ENCODE measurements at places on chromosomes 12 and 14. TPM values are rescaled to one million over a fixed set of nuclear protein-coding genes. Genes with fewer than 3 reads are reported as not detected.

MYRFL gene
- not detected for total RNA-seq

PPP4R4 gene
- 0.27 TPM for total RNA-seq

TCL1B gene
- total RNA-seq, result not detected

PCNX4 gene
- total RNA-seq, result 26.7 TPM

KCNJ8 gene
- total RNA-seq, result 8.1 TPM

ANAPC7 gene
- 66.9 TPM for total RNA-seq

GTF2A1 gene
- total RNA-seq, result 21.4 TPM

SMCO2 gene
- total RNA-seq, result not detected

GLS2 gene
- not detected for total RNA-seq

DNA sequence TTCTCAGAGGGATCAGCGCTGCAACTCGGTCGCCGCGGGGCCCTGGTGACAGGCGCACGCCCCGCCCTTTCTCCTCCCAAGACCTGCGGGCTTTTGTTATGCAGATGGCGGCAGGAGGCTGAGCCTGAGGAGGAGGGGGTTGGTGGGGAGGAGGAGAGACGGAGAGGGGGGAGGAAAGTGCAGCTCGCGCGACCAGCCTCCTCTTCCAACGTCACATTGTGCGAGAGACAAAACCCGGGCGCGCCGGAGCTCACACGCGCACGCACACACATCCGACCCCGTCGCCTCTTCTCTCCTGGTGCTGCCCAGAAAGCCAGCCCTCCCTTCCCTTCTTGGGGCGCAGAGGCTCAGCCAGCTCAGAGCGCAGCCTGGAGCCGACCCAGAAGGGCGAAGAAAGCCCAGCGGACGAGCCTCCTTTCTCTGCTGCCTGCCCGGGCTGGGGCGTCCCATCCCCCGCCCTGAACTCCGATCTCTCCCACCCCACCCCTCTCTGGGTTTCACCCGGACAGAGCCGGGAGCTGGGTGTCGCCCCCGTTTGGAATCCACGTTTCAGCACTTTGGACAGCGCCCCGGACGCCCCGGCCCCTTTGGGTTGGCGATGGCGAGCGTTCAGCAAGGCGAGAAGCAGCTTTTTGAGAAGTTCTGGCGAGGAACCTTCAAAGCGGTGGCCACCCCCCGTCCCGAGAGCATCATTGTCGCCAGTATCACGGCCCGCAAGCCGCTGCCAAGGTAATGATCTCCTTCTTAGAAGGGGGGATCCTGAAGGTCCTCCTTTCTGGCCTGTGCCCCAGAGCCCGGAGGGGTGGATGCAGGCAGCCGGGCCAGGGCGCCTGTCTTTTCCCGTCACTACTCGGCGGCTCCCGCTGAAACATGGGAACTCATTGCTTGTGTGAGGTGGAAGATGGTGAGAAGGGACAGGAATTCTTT lies at the start of gene SRRM4:
Gene SRRM4 (plus strand): TSS at position 257 of the 927 bp plus-strand sequence. CDS start 342 bp downstream, at position 599.
- H3K27ac ChIP-seq, result no peak within 1 kb of the TSS
- DNase-seq, result no peak
- no peaks in the 10 kb centered on the region for H3K4me1 ChIP-seq
- H3K36me3 ChIP-seq, result no peaks in the 10 kb centered on the region
- H3K27me3 ChIP-seq, result no peaks in the 10 kb centered on the region

GRCh38 chr12:91681751-91682150 lies 463.9 kb downstream of the BTG1 start:
- no peaks in the 10 kb centered on the region for H3K27me3 ChIP-seq
- DNase-seq, result no peak
- H3K4me3 ChIP-seq, result no peak overlapping the region
- no peak overlapping the region for H3K27ac ChIP-seq
- no peaks in the 10 kb centered on the region for H3K4me1 ChIP-seq

GRCh38 chr12:98509063-98509462 lies 6.3 kb upstream of the TMPO start:
- no peak overlapping the region for H3K4me3 ChIP-seq
- DNase-seq, result no peak
- no peaks in the 10 kb centered on the region for H3K27me3 ChIP-seq
- no peaks in the 10 kb centered on the region for H3K36me3 ChIP-seq

GRCh38 chr12:115813256-115813655 lies 464.2 kb downstream of the MED13L start:
- no peak for DNase-seq
- no peaks in the 10 kb centered on the region for H3K27me3 ChIP-seq
- no peaks in the 10 kb centered on the region for H3K36me3 ChIP-seq
- no peaks in the 10 kb centered on the region for H3K4me1 ChIP-seq
- H3K4me3 ChIP-seq, result no peak overlapping the region

- no peak for DNase-seq
- H3K4me3 ChIP-seq, result no peak overlapping the region
- H3K36me3 ChIP-seq, result no peaks in the 10 kb centered on the region
These were observed 151.9 kb upstream of the ABCD2 start for GRCh38 chr12:39771456-39771855.

- no peak for DNase-seq
- peak overlapping the region; percentile 14 for H3K27ac ChIP-seq
- no peaks in the 10 kb centered on the region for H3K27me3 ChIP-seq
- peaks cover 12% of the 10 kb centered on the region for H3K4me1 ChIP-seq
- H3K4me3 ChIP-seq, result no peak overlapping the region
- no peaks in the 10 kb centered on the region for H3K36me3 ChIP-seq
These were observed 256.2 kb downstream of the AEBP2 start for GRCh38 chr12:19695244-19696098.

GRCh38 chr12:62785941-62786559 lies 148.9 kb downstream of the PPM1H start:
- no peaks in the 10 kb centered on the region for H3K36me3 ChIP-seq
- no peak overlapping the region for H3K4me3 ChIP-seq
- peaks cover 10% of the 10 kb centered on the region for H3K4me1 ChIP-seq
- peak overlapping the region; percentile 11 for H3K27ac ChIP-seq

DNA sequence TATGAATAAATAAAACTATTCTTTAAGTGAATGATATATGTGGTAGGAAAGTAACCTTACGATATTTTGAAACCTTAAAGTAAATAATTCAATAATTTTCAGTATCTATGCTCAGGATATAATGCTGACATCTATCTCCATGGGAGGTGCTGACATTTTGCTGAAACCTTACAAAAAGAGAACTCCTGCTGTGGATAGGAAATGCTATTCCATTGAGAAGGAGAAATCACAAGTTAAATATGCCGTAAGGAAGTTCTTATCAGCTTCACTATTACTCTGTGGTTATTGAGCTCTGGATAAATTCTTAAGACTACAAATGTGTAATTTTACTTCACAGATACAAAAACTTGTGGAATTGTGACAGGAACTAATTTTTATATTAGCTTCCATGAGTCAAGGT lies 722.1 kb downstream of the TMTC2 start:
- H3K4me1 ChIP-seq, result no peaks in the 10 kb centered on the region
- H3K27me3 ChIP-seq, result no peaks in the 10 kb centered on the region
- H3K36me3 ChIP-seq, result no peaks in the 10 kb centered on the region
- no peak overlapping the region for H3K27ac ChIP-seq
- DNase-seq, result no peak
- H3K4me3 ChIP-seq, result no peak overlapping the region

GRCh38 chr14:32304296-32304695 lies 24.8 kb upstream of the AKAP6 start:
- DNase-seq, result no peak
- H3K27ac ChIP-seq, result no peak overlapping the region
- H3K4me3 ChIP-seq, result no peak overlapping the region
- no peaks in the 10 kb centered on the region for H3K4me1 ChIP-seq

DNA sequence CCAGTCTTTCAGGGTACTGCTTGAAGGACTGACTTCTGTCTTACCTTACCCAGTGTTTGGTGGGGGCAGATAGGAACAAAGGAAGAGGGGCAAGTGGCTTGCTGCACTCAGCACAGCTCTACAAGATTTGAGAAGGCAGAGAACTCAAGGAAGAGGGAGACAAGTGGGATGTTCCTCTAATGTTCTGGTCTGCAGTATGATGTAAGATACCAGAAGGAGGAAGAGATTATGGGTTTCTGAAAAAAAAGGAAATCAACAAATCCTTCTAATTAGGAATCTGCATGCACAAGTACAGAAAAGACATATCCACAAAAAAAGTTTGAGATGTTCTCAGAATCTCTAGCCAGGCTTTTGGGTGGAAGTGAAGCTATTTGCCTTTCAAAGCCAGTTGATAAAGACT lies 37.1 kb downstream of the USP15 start:
- DNase-seq, result no peak
- H3K27me3 ChIP-seq, result no peaks in the 10 kb centered on the region
- peaks cover 6% of the 10 kb centered on the region for H3K4me1 ChIP-seq
- peaks cover 8% of the 10 kb centered on the region for H3K36me3 ChIP-seq
- no peak overlapping the region for H3K4me3 ChIP-seq

GRCh38 chr12:85356596-85357385 lies 76.8 kb downstream of the ALX1 start:
- no peak overlapping the region for H3K27ac ChIP-seq
- H3K36me3 ChIP-seq, result no peaks in the 10 kb centered on the region
- H3K4me3 ChIP-seq, result no peak overlapping the region
- DNase-seq, result no peak

DNA sequence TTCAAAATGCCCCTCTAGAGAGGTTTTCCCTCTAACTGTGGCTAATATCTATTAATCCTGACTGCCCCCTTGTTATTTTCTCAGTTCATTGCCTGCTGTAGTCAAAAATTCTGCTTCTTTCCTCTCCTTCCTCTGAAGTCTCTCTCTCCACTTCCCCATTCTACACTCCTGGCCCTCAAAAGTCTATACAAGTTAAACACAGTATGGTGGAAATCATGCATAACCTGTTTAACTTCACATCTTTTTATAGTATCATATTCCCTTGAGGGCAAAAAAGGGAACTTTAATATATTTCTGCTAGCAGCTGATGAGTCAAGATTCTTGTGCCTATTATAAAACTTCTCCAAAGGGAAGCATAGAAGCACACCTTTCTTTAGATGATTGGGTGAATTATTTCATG lies 16.7 kb downstream of the GRIP1 start:
- no peak overlapping the region for H3K27ac ChIP-seq
- H3K27me3 ChIP-seq, result no peaks in the 10 kb centered on the region
- H3K4me1 ChIP-seq, result peaks cover 3% of the 10 kb centered on the region
- no peak for DNase-seq
- H3K4me3 ChIP-seq, result no peak overlapping the region

GRCh38 chr12:5745251-5745888 lies 199.7 kb downstream of the ANO2 start:
- peak; percentile 26 for DNase-seq
- no peak overlapping the region for H3K4me3 ChIP-seq
- no peaks in the 10 kb centered on the region for H3K27me3 ChIP-seq
- H3K4me1 ChIP-seq, result no peaks in the 10 kb centered on the region
- H3K36me3 ChIP-seq, result no peaks in the 10 kb centered on the region
- no peak overlapping the region for H3K27ac ChIP-seq

GRCh38 chr14:68741839-68742470 lies 50.9 kb downstream of the ZFP36L1 start:
- no peak overlapping the region for H3K27ac ChIP-seq
- no peaks in the 10 kb centered on the region for H3K36me3 ChIP-seq
- DNase-seq, result no peak

GRCh38 chr12:107992870-107993451 lies 136.1 kb upstream of the WSCD2 start:
- H3K4me3 ChIP-seq, result no peak overlapping the region
- no peaks in the 10 kb centered on the region for H3K4me1 ChIP-seq
- H3K27me3 ChIP-seq, result no peaks in the 10 kb centered on the region
- no peaks in the 10 kb centered on the region for H3K36me3 ChIP-seq

DNA sequence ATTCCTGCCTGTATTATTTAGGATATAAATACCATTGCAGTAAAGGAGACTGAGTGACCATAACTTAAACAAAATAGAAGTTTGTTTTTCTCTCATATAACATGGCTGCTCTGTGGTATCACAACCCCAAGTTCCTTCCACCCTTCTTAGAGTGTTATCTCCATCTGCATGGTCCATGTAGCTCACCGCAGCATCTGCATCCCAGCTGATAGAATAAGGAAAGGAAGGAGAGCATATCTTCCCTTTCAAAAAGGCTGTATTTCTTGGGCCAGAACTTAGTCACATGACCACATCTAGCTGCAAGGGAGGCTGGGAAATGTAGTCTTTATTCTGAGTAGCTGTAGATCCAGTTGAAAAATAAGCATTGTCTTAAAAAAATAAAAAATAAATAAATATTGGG lies 184.8 kb upstream of the NUDT4 start:
- DNase-seq, result no peak
- H3K36me3 ChIP-seq, result no peaks in the 10 kb centered on the region
- no peak overlapping the region for H3K4me3 ChIP-seq
- no peaks in the 10 kb centered on the region for H3K27me3 ChIP-seq

GRCh38 chr12:72077111-72077820 lies 138.6 kb downstream of the TPH2 start:
- no peaks in the 10 kb centered on the region for H3K27me3 ChIP-seq
- no peak overlapping the region for H3K4me3 ChIP-seq
- no peak for DNase-seq
- H3K36me3 ChIP-seq, result no peaks in the 10 kb centered on the region
- no peak overlapping the region for H3K27ac ChIP-seq

DNA sequence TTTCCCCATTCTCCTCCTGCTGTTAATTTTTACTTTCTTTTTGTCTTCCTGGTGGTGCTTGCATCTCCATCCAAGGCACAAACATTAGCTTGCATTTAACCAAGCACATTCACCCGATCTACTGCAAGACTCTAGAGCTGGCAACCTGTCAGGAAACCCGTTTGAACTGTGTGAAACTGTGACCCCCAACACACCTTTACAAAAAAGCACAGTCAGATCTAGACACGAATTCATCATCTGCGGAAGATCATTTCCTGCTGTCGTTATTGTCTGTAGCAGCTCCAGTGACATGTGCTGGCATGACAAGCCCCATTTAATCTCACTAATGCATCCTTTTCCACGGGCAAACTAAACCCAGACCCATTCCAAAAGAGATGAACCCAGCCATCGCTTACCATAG lies 340.5 kb downstream of the VRK1 start:
- H3K36me3 ChIP-seq, result no peaks in the 10 kb centered on the region
- no peak for DNase-seq
- H3K4me1 ChIP-seq, result no peaks in the 10 kb centered on the region
- H3K4me3 ChIP-seq, result no peak overlapping the region

DNA sequence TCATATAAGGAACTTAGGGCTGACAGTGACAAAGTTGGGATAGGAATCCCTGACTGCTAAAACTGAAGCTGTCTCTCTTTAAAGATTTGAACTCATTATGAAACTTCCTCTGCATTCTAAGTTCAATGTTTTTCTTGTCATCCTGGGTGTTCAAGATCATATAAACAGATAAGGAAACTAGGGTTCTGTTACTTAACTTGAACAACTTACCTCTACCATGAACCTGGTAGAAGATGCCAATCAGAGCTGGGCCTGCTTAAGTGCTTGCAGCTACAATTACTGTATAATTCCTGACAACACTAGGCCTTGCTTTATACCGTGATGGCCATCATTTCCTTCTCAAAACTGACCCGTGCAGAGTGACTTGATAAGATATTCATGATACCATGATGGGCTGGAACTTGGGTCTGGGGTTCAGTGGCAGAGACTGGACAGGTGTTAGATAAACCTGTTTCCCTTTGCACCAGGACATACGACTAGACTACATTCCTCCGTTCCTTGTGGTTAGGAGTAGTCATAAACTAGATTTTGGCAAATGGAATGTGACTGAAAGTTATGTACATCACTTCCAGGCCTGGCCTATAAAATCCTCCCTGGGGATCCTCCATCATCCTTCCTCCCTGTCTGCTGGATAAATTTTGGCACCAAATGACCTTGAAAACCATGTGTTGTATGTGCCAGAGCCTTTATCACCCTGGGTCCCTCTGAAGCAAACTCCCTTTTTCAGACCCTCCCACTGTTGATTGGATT lies 172.2 kb upstream of the PRICKLE1 start:
- H3K4me1 ChIP-seq, result no peaks in the 10 kb centered on the region
- H3K36me3 ChIP-seq, result no peaks in the 10 kb centered on the region
- DNase-seq, result no peak
- no peak overlapping the region for H3K4me3 ChIP-seq
- H3K27ac ChIP-seq, result no peak overlapping the region

Data from thoracic aorta (tissue), 2 donors.